ENCODE measurements at places on chromosomes 7 and 10.

DNA sequence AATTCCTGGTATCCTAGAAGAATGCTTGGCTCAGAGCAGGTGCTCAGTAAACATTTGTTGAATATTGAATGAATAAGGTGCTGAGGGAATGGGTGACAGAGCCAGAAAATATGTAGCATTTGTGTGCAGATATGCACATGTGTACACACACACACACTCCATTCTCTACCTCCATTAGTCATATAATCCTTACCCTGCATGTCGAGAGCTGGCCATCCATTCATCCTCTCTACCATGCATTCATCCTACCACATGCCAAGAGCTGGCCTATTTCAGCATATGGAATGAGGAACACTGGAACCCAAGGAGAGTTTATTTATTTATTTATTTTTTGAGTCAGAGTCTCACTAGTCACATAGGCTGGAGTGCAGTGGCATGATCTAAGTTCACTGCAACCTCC lies 284.8 kb downstream of the PLXNA4 start:
- no peak for DNase-seq

GRCh38 chr10:30026578-30026977 lies 32.8 kb downstream of the JCAD start:
- DNase-seq, result no peak

DNA sequence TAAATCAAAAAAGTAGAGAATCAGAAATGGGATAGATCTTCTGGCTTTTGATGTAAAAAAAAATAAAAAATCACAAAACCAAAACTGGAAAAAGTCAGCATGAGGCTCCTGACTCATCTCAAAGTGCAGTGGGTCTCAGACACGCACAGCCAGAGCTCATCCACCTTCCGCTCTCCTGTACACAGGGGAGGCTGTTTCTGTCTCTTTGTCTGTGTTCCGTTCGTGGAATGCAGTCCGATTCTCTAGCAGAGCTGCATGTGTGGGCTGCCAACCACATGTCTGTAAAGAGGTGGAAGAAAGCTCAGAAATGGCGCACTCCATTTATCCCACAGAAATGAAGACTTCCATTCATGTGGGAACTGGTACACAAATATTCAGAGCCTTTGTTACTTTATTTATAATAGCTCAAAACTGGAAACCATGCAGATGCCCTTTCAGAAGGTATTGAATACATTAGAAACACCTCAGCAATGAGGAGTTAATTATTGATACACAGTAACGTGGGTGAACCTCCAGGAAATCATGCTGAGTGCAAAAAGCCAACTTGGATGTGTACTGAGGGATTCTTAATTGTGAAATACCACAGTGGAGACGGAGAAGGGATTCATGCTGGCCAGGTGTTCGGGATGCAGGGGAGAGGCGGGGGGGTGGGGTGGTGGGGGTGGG lies 123.3 kb downstream of the TRRAP start:
- no peak for DNase-seq

DNA sequence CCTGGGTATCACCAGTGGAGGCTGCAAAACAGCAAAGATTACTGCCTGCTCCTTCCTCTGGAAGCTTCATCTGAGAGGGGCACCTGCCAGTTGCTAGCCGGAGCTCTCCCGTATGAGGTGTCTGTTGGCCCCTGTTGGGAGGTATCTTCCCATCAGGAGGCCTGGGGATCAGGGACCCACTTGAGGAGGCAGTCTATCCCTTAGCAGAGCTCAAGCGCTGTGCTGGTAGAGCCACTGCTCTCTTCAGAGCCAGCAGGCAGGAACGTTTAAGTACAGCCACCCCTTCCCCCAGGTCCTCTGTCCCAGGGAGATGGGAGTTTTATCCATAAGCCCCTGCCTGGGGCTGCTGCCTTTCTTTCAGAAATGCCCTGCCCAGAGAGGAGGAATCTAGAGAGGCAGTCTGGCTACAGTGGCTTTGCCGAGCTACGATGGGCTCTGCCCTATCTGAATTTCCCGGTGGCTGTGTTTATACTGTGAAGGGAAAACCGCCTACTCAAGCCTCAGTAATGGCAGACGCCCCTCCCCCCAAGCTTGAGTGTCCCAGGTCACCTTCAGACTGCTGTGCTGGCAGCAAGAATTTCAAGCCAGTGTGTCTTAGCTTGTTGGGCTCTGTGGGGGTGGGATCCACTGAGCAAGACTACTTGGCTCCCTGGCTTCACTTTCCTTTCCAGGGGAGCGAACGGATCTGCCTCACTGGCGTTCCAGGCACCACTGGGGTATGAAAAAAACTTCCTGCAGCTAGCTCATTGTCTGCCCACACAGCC lies 19.6 kb downstream of the SEMA3E start:
- DNase-seq, result peak; percentile 46

- no peak for DNase-seq
Measured at GRCh38 chr7:141184532-141185190, 110.8 kb downstream of the TMEM178B start.

DNA sequence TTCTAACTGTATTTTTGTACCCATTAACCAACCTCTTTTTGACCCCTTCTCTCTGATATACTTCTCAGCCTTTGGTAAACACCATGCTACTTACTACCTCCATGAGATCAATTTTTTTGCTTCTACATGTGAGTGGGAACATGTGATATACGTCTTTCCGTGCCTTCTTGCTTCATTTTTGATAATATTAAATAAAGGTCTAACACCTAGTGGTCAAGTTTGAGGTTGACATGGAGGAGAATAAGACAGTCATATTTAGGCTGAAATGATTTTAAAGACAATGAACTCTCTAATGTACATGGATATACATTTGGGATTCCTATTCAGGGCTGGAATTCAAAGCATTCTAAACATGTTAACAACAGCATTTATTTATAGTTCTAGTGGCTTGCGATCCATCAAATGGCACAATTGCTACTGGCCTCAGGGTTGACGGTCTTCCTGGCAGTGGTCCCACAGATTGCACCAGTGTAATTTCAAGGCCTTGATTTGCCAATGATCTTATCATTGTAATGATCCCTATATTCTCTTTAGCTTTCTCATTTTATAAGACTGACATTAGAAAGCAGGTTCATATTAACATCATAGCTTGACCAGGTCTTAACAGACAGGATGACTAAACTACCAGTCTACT lies 315.9 kb upstream of the ETV1 start:
- no peak for DNase-seq

DNA sequence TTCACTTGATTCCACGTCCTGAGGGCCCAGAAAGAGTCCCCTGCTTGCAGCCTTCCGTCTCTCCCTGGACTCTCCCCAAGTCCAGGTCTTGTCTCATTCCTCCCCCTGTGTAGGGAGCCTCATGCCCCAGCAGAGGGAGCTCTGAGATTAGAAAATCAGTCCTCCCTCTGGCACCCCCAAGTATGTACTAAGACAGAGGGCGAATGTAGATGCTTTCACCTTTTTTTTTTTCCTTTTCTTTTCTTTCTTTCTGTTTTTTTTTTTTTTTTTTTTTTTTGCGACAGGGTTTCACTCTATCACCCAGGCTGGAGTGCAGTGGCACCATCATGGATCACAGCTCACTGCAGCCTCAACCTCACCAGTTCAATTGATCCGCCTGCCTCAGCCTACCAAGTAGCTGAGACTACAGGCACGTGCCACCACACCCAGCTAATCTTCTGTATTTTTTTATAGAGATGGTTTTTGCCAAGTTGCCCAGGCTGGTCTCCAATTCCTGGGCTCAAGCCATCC lies 10.3 kb downstream of the SFXN3 start:
- peak; percentile 94 for DNase-seq

GRCh38 chr7:157458254-157458633 lies 121.4 kb downstream of the DNAJB6 start:
- DNase-seq, result peak; percentile 4

GRCh38 chr7:90692947-90693346 lies 96.8 kb downstream of the CDK14 start:
- DNase-seq, result no peak

GRCh38 chr7:85776691-85777345 lies 590.0 kb upstream of the SEMA3D start:
- no peak for DNase-seq

DNA sequence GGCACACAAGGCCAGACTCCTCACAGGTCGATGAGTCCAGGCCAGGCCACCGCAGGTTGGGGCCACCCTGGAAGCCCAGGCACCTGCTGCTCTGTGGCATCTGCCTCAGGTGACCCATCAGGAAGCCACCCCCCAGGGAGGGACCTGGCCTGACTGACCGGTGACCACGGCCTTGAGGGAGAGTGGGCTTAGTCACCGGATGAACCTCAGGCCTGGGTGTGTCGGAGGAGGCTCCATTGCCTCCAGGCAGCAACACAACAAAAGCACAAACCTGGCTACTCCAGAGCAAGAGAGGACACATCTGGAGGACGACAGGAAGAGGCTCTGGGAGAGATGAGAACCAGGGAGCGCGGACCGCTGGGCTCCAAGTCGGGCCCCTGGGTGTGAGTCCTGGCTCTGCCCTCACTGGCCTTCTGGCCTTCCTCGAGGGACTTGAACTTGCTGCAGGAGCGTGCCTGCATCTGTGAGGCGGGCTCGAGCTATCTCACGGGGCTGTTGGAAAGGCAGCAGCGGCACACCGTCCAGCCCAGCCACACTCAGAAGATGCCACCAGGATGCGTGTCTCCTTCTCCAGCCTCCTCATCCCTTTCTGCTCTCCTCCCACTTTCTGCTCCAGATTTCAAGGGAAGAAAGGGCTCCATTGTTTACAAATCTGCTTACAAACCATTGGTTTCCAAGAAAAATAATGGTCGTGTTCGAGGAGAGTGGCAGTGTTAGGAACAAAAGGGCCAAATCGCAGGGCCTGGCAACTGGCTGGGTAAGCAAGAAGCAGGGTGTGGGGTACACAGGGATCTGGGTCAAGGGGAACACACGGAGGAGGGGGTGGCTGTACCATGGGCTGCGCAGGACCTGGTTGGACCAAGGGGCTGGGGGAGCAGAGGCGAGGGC lies 152.9 kb downstream of the ADAM12 start:
- DNase-seq, result no peak

DNA sequence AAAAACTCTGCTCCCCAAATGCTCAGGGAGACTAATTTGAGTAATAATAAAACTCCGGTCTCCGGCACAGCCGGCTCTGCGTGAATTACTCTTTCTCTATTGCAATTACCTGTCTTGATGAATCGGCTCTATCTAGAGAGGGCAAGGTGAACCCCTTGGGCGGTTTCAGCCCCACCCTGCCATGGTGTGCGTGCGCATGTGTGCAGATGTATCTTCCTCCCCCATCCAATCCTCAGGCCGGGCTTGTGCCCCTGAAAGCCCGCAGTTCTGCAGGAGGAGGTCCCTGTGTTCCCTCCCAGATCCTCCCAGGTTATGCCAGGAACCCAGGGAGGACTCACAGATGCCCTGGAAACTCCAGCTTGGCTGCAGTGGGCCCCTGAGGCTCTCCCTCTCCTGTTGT lies 48.3 kb upstream of the MYL10 start:
- no peak for DNase-seq

DNA sequence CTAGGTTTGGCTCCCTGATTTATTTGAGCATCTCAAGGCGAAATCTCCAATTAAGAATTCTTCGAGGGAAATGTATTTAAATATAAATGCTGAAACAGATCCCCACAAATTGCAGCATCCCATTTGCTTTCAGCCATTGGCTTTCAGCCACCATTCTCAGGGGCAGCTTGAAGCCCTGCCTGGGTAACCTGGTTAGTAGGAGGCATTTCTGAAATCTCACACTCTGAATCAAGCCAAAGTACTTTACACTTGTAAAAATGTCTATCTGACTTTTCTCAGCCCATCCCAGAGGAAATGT lies 49.1 kb downstream of the GCC1 start:
- no peak for DNase-seq

DNA sequence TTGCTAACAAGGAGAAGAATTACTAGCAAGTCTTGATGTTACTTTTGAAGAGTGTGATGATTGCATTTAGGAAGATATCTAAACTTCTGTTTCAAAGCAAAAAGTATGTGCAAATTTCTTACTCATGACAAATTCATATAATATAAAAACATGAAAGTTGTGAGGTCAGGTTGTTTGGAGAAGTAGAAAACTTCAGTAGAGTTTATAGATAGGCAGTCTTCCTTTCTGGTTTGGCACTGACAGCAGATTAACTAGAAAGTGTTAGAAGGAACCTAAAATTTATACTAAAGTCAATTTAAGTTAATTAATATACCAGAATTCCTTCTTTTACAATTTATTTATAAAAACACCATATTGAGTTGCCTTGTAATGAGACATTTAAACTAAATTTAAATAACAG lies 16.9 kb downstream of the PTEN start:
- DNase-seq, result no peak

- no peak for DNase-seq
Measured at GRCh38 chr10:76136961-76137360, 705.5 kb downstream of the LRMDA start.

DNA sequence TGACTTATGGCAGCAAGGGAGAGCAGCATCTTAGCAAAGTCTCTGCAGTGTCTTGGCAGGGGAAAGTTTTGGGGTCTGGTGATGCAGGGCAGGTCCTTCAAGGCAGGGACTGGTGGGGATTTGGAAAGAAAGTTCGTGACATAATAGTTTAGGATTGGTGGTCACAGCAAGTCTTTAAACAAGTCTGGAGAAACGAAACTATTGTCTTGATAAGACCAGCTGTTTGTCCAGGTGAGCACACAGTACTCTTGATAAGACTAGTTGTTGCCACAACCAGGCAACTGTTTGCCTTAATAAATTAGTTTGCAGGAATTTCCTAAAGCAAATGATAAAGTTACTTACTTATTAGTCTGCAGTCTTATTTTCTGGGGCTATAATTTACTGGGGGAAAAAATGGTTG lies 136.1 kb downstream of the AKR1D1 start:
- no peak for DNase-seq

- no peak for DNase-seq
Measured at GRCh38 chr10:103593022-103593570, 99.6 kb downstream of the NEURL1 start.

DNA sequence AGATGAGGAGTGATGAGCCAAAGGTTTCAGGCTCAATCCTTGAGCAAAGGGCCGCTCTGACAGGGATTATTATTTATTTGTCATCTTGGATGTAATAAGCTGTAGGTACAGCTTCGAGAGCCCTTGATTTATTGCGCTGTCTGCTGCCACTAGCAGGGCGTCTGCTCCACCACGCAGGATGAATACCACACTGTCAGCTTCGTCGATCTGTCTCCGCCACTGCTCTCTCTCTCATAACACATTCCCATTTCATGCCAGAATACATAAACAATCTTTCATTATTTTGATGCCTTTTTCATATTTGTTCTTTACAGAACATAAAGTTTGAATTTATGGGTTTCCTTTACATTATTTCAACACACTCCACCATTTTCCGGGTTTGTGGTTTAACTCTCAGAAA lies 276.6 kb downstream of the LRMDA start:
- no peak for DNase-seq

GRCh38 chr7:70563960-70564359 lies 568.0 kb upstream of the GALNT17 start:
- DNase-seq, result no peak

- no peak for DNase-seq
Measured at GRCh38 chr7:142372727-142373126, 114.9 kb upstream of the PRSS58 start.

GRCh38 chr10:127919418-127920271 lies 12.7 kb downstream of the PTPRE start:
- DNase-seq, result no peak

DNA sequence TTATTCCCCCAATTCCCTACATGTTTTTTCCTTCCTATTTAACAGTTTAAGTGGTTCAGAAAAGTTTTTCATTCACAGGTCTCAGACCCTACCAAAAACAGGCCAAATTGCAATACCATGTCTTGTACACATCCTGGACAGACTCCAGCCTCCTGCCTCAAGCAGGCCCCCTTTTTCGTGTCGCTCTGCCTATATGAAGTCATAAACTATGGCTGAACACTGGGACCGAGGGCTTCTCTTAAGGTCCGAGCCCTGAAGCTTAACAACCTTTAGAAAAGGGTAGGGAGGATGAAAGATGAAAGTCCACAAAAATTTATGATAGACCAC lies 1.4 kb downstream of the FBXW4 start:
- no peak for DNase-seq

- no peak for DNase-seq
Measured at GRCh38 chr7:79159040-79159664, 294.3 kb downstream of the MAGI2 start.

All from stomach (tissue), 19 donors.